ENCODE measurements at places on chromosomes 5 and 9.

DNA sequence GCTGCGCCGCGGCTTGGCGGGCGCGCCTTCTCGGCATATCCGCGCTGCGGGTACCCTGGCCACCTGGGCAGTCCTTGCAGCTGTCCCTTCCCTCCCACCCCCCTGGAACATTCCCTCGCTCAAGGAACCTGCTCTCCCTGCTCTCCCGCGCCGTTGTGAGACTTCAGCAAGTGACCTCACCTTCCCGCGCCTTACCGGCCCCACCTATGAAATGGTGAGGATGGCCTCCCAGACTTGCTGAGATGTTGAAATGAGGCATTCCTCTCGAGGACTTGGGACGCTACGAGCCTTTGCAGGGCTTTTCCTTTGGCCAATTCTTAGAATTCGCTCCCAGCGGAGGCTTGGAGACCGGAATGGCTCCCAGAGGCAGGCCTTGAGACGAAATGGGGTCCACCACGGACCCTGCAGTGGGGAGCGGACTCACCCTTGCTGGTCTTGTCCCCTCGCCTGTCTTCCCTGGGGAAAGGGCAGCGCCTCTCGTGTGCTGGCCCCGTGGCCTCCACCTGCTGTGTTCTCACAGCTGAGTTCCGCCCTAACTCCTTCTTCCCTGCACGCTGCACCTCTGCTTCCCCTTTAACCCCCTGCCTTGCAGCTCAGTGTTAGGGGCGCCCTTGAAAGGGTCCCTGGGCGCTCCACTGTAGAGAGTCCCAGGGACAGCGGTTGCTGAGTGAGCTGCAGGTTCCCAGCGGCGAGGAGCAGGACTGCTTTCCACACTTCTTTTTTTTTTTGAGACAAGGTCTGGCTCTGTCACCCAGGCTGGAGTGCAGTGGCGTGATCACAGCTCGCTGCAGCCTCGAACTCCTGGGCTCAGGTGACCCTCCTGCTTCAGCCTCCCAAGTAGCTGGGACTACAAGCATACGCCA lies 907 bp downstream of the HMCN2 start:
- DNase-seq = no peak

- no peak for DNase-seq
These were observed 14.8 kb downstream of the ATP10B start for GRCh38 chr5:160837211-160837610.

GRCh38 chr5:75512383-75513074 lies 838 bp downstream of the POLK start:
- no peak for DNase-seq

- DNase-seq = no peak
These were observed 59.6 kb upstream of the NFIL3 start for GRCh38 chr9:91483189-91483691.

GRCh38 chr5:15142458-15142857 lies 270.9 kb upstream of the ANKH start:
- DNase-seq = no peak

Measured in central memory CD8-positive, alpha-beta T cell (primary cell).